GOT3 (cell line): ENCODE measurements at places on chromosomes 6 and 20.

GRCh38 chr6:7848229-7848628, 62.4 kb downstream of the TXNDC5 start:
- no peak for DNase-seq

GRCh38 chr6:21142741-21143140, 450.8 kb upstream of the SOX4 start:
- no peak for DNase-seq

- no peak for DNase-seq
Measured at GRCh38 chr6:42440027-42440426, 11.7 kb downstream of the TRERF1 start.

DNA sequence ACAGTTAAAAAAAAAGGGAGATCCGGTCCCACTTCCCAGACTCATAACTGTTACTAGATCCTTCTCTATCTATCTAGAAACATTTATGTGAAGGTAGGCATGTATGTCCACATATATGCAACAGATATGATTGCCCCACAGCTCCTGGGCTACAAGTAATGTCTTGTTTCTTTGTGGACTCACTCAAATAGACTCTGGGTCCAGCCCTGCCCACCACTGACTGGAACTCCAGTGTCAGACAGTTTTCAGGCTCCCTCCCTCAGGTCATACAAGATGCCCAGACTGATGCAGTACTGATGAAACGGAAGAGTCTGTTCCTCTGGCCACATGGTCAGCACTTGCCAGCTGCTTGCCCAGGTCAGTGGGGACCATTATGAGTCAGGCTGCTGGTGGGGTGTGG, 30.8 kb upstream of the IER3 start:
- no peak for DNase-seq

- no peak for DNase-seq
Measured at GRCh38 chr6:117480651-117481050, 1.8 kb upstream of the DCBLD1 start.

- no peak for DNase-seq
Measured at GRCh38 chr20:61665528-61666470, 399.9 kb downstream of the TAF4 start.

- DNase-seq = no peak
Measured at GRCh38 chr6:159092631-159093030, 47.8 kb upstream of the TAGAP start.

GRCh38 chr6:118586746-118587485, 38.8 kb downstream of the PLN start:
- no peak for DNase-seq

- DNase-seq = no peak
Measured at GRCh38 chr20:24694157-24694726, 224.8 kb downstream of the SYNDIG1 start.

DNA sequence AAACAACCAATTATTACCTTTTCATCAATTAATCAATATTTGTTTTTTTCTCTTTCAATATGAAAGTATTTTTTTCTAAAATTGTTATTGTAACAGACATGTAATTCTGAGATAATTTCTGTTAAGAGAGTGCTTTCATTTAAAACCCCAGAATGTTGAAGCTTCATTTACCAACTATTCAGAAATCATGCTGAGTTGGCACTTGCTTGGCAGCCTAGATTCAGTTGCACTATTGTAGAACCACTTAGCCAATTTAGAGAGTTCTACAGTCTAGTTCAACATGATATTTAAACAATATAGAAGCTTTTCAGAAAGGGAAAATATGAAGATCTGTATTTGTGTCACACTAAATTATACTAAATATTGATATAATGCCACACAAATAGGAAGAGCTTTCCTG, 56.1 kb upstream of the NKAIN2 start:
- DNase-seq = no peak

DNA sequence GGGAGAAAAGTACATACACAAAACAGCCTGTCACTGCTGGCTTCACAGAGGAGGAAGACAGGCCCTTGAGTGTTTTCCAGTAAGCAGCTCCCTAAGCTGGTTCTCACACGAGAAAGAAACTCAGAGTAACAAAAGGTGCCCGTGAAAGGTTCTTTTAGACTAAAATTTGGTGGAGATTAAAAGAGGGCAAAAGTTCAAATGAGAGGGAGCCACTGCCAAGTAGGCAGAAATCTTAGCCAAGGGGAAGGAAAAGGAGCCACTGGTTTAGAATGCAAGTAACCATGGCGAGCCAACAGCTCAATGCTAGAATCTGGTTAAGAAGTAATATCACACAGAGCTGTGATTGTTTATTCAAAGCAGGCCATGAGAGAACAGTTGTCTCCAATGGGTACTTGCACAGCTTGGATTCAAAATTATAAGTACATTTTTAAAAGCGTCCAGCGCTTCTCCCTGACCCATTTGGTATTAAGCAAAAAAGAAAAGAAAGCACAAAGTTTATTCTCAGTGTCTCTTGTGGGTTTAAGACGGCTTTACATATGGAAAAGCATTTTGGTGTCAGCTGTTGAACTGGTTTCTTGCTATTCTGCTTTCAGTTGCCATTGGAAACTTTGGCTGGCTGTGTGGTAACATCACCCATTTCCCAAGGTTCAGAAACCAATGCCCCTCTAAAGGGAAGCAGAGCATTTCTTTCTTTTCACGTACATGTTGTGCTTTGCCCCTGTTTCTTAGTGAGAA, 648.5 kb downstream of the RNF144B start:
- DNase-seq = no peak

DNA sequence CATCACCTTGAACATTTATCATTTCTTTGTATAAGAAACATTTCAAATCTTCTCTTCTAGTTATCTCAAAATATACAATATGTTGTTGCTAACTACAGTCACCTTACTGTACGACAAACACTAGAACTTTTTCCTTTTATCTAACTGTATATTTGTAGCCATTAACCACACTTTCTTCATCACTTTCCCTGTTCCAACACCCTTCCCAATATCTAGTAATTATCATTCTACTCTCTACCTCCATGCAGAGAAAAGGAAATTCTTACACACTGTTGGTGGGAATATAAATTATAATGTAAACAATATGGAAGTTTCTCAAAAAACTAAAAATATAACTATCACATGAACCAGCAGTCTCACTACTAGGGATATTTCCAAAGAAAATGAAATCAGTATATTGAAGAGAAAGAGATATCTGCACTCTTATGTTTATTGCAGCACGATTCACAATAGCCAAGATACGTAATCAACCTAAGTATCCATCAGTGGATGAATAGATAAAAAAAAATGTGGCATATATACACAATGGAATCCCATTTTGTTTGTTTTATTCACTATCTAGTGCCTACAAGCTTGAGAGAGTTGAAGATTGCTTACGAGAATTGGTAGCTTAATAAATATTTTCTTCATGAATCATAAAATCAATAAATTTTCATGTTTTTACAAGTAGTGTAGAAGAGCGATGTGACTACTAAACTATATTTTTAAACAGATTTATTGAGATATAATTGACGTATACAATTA, 2.4 kb downstream of the RHAG start:
- no peak for DNase-seq

GRCh38 chr6:10382322-10382721, 32.6 kb downstream of the TFAP2A start:
- DNase-seq = no peak
